ENCODE measurements at places on chromosomes 5 and 9. TPM values are rescaled to one million over a fixed set of nuclear protein-coding genes. Genes with fewer than 3 reads are reported as not detected.

Gene EFNA5
- polyA plus RNA-seq = 29.1 TPM

Gene IL7R
- polyA plus RNA-seq = 0.45 TPM

Gene ADGRD2
- 0.10 TPM for polyA plus RNA-seq

- DNase-seq = peak; percentile 3
Observed at GRCh38 chr5:8908055-8908683, 637.7 kb downstream of the SEMA5A start.

- no peak for DNase-seq
Observed at GRCh38 chr9:70947086-70947485, 174.3 kb downstream of the TRPM3 start.

- DNase-seq = no peak
Observed at GRCh38 chr5:54869691-54870090, 115.7 kb downstream of the ESM1 start.

- DNase-seq = no peak
Observed at GRCh38 chr9:134204041-134204440, 39.7 kb upstream of the RNU6ATAC start.

DNA sequence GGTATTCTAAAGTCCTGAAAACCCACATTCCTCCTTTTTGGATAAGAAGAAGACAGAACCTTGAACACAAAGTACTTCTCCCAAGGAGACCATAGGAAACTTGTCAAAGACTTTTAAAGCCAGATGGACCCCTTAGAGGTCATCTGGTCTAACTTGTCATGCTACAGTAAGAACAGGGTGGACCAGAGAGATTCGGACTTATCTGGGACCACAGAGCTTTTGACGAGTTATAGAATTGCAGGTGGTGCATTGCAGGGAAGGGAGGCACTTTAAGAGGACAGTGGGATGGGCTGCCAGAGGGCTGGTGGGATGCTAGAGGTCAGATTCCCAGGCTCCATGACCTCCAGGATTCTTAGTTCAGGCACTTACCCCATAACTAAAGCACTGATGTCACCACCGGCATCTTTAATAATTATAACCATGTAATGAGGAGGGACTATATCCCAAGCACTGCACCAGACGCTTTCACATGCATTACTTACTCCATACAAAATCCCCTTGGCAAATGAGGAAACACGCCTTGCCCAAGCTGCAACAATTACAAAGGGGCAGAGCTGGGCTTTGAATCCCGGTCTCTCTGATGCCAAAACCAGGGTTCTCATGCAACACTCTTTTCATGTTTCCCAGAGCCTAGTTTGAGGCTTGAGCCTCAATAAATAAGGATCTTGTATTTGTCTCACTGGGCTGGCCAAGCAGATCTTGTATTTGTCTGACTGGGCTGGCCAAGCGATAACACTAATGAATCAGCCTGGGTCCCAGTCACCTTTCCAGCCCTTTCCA, 12.8 kb upstream of the GPX3 start:
- no peak for DNase-seq

DNA sequence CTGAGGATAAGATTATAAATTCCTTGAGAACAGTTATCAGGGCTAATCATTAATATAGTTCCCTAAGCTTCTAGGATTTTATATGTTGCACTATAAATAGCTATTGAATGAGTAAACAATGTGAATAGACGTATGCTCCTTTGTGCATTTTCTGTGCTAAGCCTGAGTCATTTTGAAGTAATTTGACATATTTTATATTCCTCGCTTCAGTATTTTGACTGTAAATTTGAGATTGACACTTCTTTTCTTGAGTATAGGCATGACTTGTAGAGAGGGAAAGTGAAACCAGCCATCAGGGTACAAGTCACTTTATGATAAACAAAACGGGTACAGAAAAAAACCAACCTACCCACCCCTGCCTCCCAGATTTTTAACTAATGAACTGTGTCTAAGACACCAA, 367.7 kb upstream of the PRR16 start:
- DNase-seq = no peak

Data from left kidney (tissue), 8 donors.